Muscle of arm (tissue), 14 donors: ENCODE measurements at places on chromosomes 7 and 10. TPM values are rescaled to one million over a fixed set of nuclear protein-coding genes. Genes with fewer than 3 reads are reported as not detected.
A peak's percentile ranks its signal among the peaks of the same experiment; 100 is the strongest.

Gene HPSE2
- not detected for polyA plus RNA-seq

Gene ARHGEF35
- 1.5 TPM for polyA plus RNA-seq

Gene FAS
- polyA plus RNA-seq, result 8.5 TPM

Gene EGR2
- polyA plus RNA-seq, result 2.4 TPM

Gene VWDE
- 2.9 TPM for polyA plus RNA-seq

Gene SLC39A12
- not detected for polyA plus RNA-seq

Gene STAG3
- polyA plus RNA-seq, result not detected

Gene ANKRD61
- polyA plus RNA-seq, result 2.1 TPM

Gene KNDC1
- 9.2 TPM for polyA plus RNA-seq

DNA sequence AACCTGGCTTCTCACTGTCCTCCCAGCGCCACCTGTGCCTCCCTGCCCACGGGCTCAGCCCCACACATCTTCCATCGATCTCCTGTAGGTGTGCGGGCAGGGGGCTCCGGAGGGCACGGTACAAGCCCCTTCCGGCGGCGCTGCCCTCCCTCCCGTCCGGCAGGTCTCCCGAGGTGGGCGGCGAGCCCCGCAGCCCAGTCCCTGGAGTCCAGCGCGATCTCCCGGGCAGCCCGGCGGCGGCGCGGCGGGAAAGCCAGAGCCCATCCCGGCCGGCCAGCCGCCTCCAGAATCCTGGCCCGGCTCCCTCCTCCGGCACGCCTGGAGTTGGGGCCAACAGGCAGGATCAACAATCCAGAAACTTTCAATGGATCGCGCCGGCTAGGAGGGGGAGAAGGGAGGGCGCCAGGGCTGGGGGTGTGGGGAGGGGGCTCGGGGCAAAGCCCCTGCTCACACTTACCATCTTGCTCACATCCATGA, 100.1 kb downstream of the HIP1 start:
- peak; percentile 53 for DNase-seq

- DNase-seq, result no peak
Measured at GRCh38 chr10:43121444-43121843, 16.8 kb upstream of the CSGALNACT2 start.

DNA sequence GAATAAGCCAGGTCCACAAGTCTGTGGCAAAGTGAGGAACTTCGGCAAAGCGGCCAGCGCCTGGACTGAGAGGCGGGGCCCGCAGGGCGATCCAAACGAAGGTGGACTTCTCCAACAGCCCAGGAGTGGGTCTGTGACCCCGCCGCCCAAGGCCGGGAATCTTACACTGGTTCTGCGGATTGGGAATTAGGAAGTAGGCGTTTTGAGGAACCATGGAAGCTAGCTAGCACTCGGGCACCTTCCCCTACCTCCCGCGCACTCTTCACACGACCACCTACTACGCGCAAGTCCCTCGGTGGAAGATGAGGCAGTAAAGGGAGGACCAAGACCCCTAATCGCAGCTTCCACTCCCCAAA, 570 bp upstream of the ARF5 start:
- DNase-seq, result no peak

DNA sequence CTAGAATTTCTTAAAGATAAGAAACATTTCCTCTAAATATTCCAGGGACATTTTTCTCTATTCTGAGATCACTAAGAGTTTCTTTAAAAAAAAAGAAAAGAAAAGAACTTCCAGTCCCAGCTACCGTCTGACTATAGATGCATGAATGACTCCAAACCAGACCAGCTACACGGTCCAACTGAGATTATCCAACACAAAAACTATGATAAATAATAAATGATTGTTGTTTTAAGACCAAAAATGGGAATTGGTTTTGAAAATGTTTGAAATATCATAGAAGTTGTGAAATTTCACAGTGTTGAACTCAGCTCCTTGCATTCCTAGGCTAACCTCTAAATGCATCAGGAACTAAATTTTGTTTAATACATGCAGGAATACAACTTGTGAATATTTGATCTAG, 1619.6 kb upstream of the LRRTM3 start:
- DNase-seq, result no peak
